Stimulated activated CD4-positive, alpha-beta T cell treated with anti-CD3 and anti-CD28 coated beads, Interleukin-1b, Interleukin-23, amount 100 ng/mL, for 1 hour (primary cell): ENCODE measurements at places on chromosomes 12 and 14.

DNA sequence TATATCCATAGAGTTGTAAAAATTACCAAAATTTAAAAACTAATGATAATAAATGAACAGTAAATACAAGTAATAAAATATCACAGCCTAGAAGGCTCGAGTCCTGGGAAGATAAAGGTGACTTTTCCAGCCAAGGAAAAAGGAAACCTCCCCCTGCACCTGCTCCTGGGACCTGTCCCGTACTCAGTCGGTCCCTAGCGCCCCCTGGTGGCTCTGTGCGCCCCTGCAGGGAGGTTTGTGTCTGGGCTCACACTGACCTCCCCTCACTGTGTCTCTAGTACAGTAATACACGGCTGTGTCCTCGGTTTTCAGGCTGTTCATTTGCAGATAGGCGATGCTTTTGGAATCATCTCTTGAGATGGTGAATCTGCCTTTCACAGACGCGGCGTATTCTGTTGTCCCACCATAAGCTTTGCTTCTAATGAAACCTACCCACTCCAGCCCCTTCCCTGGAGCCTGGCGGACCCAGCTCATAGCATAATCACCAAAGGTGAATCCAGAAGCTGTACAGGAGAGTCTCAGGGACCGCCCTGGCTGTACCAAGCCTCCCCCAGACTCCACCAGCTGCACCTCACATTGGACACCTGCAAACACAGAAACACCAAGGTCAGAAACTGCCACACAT lies 1030.4 kb downstream of the TMEM121 start:
- peak; percentile 76 for DNase-seq

GRCh38 chr12:8823565-8824300 lies 1.3 kb downstream of the A2ML1 start:
- no peak for DNase-seq

DNA sequence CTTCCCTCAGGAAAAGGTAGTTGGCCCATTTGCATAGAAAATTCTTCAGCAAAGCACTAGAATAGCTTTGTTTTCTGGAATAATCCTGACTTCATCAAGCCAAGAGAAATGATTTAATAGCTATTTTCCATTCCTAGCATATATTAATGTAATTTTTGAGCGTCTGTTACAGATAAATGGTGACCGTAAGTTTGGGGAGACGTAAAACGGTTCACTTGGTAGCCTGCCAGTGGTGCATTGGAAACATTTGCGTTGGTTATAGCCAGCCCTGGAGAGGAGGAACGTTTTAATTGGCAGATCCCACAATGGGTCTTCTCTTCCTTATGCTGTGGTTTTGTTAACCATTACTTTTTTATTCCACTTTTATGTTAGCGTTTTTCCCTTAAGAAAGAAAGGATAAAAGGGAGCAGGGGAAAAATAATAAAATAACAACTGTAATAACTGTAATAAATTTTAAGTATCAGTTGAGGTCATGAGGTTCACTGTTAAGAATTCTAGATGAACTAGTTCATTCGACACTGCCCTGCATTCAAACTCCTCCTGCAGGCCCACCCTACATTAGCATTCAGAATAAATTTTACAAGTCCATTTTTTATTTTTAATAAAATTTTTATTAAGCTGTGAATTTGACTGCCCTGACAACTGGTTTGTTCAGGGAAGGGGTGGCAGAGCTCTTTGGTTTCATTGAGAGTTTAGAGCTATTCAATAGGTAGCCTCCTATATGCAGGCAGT lies 300.7 kb downstream of the ERC1 start:
- no peak for DNase-seq

GRCh38 chr12:107242189-107242588 lies 148.8 kb upstream of the CRY1 start:
- no peak for DNase-seq

- no peak for DNase-seq
These were observed 33.9 kb downstream of the CCDC177 start for GRCh38 chr14:69540654-69541335.

GRCh38 chr14:93493054-93493453 lies 62.3 kb downstream of the UNC79 start:
- no peak for DNase-seq

GRCh38 chr12:7190268-7191055 lies 976 bp downstream of the PEX5 start:
- DNase-seq = no peak

- DNase-seq = no peak
These were observed 363.8 kb downstream of the NAV3 start for GRCh38 chr12:78194448-78194847.

GRCh38 chr12:123288751-123289346 lies 17.2 kb upstream of the CDK2AP1 start:
- DNase-seq = no peak

GRCh38 chr12:694734-695503 lies 31.7 kb upstream of the NINJ2 start:
- no peak for DNase-seq

DNA sequence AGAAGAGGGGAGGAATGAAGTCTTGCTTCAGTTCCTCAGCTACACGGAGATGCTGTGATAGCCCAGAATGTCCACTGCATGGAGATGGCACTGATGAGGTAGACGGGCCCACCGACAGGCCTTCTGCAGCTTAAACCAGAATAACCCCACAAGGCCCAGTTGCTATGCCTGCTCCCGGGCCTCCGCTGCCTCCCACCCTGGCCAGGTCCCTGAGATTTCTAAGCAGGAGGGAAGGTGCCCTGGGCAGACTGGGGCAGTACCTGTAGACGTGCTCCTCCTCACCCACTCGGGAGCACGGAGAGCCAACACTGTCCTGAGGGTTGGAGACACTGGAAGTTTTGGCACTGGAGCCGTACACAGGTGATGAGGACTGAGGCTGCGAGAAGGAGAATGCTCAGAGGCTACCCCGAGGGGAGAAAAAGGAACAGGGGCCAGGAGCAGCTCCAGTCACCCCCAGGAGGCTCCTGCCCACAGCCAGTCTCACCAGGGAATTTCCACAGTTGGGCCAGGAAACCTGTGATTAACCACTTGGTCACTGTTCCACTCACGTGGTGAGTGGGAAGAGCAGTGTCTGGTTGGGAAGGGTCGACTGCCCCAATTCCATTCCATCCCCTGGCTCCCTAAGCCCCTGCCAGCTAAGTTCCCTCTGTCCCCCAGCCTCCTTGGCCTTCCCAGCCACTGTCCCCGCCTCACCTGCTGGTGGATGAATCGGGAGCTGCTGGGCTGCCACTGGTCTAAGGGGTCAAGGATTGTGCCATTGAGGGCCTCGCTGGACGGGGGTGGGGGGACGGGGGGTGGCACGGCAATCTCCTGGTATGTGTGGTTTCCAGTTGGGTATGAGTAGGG lies 22.8 kb upstream of the RPLP0 start:
- no peak for DNase-seq

- no peak for DNase-seq
These were observed 12.5 kb downstream of the GALNT6 start for GRCh38 chr12:51378749-51379148.

DNA sequence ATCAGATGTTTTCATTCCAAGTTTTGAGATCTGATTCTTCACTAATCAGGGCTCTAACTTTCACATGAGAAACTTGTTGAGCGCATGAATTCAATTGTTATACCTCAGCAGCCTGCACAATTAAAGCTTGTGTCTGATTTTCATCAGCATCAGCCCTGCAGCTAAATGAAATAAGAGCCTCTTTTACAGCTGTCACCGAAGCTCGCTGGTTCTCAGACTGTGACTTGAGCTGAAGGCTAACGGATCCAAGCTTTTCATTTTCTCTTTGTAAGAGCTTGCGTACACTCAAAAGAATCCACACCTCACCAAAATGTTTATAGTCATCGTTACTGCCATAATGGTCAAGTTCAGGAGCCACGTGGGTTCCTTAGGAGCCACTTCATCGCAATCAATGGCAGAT lies 65.5 kb upstream of the BEGAIN start:
- no peak for DNase-seq

DNA sequence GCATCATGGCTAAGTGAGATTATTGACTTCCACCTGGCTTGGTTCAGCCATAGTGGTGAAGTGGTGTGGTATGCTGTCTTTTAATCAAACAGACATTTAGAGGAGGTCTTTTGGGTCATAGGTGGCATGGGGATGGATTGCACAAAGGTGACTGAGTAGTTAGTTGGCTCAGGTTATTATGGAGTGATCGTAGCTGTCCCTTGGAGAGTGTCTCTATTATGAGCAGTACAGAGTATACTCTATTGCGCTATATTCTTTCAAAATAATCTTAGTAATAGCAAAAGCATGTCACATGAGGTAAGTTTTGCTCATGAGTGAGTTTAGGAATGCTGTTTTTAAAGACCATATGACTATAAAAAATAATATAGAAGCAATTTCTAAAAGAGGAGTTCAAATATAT lies 60.4 kb downstream of the RASSF8 start:
- DNase-seq = no peak

DNA sequence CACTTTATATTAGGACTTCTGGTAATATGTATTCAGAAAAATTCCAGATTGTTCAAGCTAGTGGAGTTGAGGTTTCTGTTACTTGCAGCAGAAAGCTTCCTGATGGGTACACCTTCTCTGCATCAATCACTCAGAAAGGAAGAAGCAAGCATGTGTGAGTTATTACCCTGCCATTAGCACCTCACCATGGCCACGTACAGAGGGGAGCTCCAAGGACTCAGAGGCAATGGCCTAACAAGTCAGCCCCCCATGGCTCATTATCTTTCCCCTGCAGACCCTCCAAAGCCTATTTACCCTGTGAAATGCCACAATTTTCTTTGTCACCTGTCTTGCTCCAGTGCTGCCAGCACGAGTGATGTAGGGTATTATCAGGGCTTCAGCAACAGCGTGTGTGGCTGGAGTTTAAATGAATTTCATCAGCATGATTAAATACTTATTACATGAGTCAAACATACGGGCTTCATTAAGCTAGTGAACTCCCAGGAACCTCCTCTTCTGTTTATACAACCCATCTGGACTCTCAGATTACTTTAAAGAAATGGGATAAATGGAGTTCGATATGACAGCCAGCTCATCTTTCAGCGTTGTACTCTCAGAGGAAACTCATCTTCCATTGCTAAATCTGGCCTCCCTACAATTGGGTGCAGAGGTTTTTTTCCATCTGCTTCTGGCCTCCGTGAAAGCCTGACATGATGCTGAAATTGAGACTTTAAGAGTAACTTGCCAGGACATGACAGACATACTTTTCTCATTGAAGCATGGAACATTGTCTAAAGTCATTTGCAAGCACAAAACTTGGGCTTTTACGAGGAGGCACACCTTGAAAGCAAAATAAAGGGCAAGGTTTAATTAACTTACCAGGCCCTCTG lies 135.9 kb downstream of the TMEM30B start:
- no peak for DNase-seq

DNA sequence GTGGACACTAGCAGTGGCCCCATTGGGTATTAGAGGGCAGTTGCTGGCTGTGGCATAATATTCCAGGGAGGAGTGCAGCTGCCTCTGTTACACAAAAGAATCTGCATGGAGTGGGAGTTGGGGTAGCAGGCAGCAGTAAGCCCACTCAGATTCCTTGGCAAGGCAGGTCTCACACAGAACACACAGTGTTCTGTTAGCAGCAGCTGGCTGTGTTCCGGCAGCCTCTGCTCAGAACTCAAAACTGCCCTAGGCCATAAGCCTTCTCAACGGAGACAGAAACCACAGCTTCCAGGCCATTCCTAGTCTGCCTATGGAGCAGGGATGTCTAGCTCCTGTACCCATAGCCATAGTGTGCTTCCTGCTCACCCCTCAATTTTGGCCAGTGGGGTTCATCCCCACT lies 1085.4 kb downstream of the SLC6A15 start:
- DNase-seq = no peak

DNA sequence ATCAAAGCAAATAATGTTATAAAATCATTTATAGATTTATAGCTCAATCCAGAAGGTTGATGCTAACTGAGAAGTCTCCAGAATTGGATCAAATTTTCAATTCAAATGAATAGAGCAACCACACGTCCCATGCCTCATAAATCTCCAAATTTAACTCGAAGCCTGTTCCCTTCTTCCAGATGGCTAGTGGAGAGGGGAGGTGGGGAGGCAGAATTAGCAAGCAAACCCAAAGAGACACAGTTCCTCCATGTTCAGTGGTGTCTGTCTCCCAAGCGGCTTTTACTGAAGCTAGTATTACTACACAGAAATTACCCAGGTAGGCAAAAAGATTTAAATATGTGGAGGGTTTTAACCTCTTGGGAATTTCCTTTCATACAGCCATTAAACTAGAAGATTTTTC lies 65.8 kb downstream of the DUSP6 start:
- DNase-seq = no peak

DNA sequence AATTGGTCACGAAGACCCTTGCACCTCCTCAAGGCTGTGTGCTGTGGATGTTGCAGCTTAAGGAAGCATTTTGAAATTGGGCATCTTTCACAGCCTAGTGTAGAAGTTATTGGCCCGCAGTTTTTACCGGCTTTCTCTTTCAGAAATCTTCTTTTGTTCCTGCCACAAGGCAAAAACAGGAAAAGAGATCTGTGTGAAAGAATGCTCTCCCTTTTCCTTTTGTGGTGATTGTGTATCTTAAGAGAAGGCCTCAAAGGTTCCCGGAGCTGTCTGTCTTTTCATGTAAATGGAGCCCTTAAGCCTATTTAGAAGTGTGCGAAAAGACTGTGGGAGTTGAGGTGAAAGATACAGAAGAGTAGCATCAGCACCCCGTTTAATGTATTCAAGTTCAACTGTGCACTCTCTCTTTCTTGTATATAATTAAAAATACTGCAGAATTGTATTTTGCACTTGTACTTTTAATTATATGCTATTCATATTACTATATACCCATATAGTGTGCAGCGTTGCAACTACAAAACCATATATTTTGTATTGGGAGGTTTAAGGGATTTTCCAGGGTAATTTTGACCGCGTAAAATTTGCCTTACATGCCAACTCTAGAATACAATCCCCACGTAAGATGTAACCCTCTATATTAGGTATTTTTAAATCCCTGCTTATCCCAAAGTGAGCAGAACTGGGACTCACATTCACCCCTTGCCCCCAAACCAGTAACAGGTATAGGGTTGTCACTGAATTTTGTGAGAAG lies 441.7 kb downstream of the RAD51B start:
- DNase-seq = no peak

GRCh38 chr14:94021416-94022157 lies 4.6 kb upstream of the OTUB2 start:
- no peak for DNase-seq

DNA sequence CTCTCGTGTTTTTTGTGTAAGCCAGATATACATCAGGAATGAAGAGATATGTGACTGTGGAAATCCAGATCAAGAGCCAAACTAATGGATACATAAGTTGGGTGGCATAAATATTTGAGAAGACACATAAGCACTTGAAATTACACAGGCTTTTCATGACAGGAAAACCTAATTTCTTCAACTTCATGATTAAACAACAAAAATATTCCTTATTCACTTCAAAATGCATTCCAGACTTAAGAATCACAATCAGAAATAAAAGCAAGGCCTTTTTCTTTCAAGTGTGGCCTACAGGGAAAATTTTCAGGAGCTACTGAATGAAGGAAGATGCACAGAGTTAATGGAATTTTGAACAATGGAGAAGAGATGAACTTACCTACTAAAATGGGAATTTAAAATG lies 515.6 kb downstream of the FOXG1 start:
- no peak for DNase-seq

- DNase-seq = no peak
These were observed 594.2 kb downstream of the MED13L start for GRCh38 chr12:115683240-115683780.

GRCh38 chr12:102480406-102480805 lies at the start of gene IGF1:
IGF1 (minus strand) TSS chr12:102480563; CDS start chr12:102480381, 182 bp downstream.
- DNase-seq = no peak

- no peak for DNase-seq
These were observed 8.9 kb downstream of the GPR65 start for GRCh38 chr14:88013750-88014349.
